ENCODE measurements at places on chromosomes 5 and 9.

GRCh38 chr5:171848006-171848405, 62.4 kb downstream of the SMIM23 start:
- DNase-seq, result no peak

- no peak for DNase-seq
Measured at GRCh38 chr9:99745085-99745484, 76.6 kb upstream of the NR4A3 start.

- DNase-seq, result peak; percentile 34
Measured at GRCh38 chr5:150429410-150429873, 16.7 kb upstream of the CD74 start.

DNA sequence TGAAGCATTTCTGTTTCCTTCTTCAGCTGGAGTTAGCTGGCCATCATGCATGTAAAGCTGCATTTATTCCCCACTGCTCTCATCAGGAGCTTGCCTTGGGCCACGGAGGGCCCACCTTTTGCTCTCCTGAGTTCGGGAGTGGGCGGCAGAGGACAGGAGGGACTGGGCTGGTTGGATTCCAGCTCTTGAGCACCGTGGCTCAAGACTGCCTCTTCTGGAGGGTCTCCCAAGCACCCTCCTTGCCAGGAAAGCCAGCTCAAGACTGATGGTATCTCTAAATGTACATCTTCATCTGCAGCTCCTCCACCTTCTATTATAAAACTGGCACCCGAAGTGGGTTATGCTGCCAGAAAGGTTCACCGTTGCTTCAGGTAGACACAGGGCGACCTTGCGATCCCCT, 399.6 kb upstream of the IRX1 start:
- no peak for DNase-seq

DNA sequence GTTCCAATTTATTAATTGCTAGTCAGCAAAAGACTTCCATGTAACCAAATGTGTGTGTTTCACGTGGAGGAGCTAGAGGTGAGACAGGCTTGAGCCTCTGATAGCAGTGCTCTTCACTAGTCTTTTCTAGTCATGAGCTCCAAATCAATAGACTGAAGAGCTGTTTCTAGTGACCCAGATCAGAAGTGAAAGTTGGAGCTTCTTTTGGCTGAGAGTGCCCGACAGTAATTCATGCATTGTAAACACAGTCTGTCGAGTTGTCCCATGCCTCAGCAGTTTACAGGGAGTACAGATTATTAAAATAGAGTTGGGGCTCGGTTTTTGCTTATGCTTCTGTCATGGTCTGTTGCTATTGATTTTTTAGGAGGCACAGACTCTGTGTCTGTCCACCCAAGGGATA, 793.1 kb downstream of the DTWD2 start:
- no peak for DNase-seq

GRCh38 chr9:123741214-123741613, 188.7 kb downstream of the DENND1A start:
- no peak for DNase-seq

DNA sequence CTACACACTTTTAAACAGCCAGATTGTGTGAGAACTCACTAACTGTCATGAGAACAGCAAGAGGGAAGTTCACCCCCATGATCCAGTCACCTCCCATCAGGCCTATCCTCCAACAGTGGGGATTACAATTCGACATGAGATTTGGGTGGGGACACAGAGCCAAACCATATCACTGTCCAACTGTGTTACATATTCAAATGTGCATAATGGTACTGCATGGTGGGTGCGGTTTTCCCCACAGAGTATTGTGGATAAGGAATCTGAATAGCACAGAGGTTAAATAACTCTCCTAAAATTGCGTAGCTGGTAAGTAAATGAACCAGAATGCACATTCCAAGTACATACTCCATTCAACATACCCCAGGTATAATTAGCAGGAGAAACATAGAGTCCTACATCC, 32.1 kb downstream of the CDH6 start:
- DNase-seq, result no peak

GRCh38 chr5:115231598-115231997, 31.1 kb downstream of the PGGT1B start:
- no peak for DNase-seq

- no peak for DNase-seq
Measured at GRCh38 chr5:66164044-66164790, 20.1 kb downstream of the SREK1 start.

DNA sequence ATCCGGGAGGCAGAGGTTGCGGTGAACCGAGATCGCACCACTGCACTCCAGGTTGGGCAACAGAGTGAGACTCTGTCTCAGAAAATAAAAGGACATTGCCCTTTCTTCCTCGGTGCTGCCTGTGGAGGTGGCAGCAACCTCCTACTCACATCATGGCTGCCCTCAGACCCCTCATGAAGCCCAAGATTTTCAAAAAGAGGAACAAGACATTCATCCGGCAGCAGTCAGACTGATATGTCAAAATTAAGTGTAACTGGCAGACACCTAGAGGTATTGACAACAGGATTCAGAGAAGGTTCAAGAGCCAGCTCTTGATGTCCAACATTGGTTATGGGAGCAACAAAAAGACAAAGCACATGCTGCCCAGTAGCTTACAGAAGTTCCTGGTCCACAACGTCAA, 12.6 kb upstream of the PAX5 start:
- DNase-seq, result no peak

DNA sequence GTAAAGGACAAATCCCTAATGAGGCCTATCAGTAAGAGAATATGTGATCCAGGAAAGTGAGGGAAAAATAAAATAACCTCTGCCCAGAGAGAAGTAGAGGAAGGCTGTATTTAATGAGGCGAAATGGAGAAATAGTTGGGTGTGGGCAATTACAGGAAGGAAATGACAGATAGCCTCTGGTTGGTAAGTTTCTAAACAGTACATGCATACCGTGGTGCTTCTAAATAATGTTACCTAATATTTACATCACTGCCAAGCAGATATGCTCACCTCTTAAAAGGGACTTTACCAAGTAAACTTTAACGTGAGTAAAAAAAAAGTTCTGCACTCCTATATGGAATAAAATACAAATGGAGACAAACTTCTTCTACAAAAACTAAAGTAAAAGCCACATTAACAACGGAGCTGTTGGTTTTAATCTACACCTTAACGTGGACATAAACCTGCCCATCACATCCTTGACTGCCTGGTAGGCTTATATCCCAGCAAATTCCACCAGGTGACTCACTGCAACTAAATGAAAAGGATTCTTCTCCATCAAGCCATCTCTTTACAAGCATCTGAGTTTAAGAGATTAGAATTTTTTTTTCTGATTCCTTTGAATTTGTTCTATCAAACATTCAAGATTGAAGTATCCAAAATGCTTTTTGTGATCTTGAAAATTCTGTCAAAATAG, 12.4 kb downstream of the NFIL3 start:
- no peak for DNase-seq

- no peak for DNase-seq
Measured at GRCh38 chr5:79284846-79285245, 48.9 kb downstream of the JMY start.

- no peak for DNase-seq
Measured at GRCh38 chr9:33472171-33472880, 1.4 kb downstream of the NOL6 start.

GRCh38 chr9:35646153-35646532, 4.6 kb downstream of the SIT1 start:
- no peak for DNase-seq

DNA sequence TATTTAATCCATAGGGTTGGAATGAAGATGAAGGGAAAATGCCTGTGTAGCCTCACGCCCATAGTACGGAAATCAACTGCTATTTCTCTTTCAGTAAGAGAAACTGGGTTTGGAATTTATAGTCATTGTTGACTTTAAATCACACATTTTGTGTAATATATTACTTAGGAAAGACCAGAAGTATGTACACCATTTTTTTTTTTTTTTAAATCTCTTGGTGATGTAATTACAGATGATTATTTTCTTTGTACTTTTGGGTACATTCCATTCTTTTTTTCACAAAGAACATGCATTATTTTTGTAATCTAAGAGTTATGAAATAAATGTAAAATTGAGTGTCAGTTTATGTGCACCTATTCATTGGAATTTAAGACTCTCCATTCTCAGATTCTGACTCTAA, 45.7 kb downstream of the POC5 start:
- no peak for DNase-seq

GRCh38 chr5:172634106-172634899, 6.8 kb upstream of the NEURL1B start:
- no peak for DNase-seq

DNA sequence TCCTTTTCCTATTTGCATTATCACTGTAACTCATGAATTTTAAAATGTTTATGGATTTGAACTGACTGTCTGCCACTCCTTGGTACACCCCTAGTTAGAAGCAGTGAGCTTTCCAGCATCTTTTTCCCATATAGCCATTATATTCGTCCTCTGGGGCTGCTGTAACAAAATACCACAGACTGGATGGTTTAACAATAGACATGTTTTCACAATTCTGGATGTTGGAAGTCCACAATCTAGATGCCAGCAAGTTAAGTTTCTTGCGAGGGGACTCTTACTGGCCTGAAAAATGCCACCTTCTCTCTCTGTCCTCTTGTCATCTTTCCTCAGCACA, 530.0 kb downstream of the SEMA5A start:
- no peak for DNase-seq

GRCh38 chr9:5551368-5552150, 41.2 kb downstream of the PDCD1LG2 start:
- DNase-seq, result no peak

DNA sequence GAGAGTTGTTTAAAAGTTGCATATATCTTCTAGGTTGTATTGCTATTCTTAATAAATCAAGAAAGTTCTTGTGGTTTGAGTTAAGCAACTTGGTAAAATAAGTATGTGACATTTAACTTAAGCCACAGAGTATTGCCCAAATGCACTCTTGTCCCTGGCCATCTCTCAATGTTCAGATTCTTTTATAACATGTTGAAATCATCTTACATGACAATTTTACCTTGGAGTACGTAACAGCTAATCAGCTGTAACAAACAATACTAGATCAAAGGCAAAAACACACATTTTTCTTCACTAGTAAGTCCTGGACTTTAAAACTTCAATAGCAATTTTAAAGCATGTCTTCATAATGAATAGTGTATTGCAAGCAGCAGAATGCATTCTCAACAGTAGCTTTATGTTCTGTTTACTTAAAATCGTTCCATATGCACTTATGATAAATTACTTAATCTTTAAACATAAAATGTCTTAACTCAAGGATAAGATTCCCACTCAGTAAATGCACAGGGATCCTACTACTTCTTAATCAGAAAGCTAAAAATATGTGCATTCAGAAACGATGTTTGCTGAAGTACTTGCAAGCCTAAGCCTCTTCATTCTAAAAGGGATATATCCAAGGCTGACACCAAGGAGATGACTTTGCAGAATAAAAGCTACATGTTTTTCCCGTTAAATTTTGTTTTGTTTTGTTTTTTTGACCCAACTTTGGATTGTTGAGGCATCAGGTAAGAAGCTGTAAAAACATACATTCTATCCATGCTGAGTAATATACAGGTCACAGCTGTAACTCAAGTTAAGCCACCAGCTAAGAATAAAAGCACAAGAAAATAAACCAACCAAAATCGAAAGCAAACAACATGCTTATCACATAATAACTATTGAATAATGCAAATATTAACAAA, 86.1 kb upstream of the NFIB start:
- no peak for DNase-seq

DNA sequence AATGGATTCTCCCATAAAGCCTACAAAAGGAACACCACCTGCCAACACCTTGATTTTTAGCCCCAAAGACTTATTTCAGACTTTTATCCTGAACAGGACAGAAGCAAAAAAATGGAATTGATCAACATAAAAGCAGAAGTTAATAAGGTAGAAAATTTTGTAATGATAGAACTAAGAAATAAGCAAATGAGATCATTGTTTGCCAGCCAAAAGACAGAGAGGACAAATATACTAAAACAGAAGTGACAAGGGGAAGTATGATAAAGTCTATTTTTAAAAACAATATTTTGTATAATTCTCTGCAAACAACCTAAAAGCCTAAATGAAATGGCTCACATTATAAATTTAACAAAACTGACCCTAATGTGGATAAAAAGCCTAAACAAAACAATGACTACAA, 110.5 kb upstream of the PRSS3 start:
- no peak for DNase-seq

- no peak for DNase-seq
Measured at GRCh38 chr5:103589357-103589756, 26.8 kb upstream of the NUDT12 start.

GRCh38 chr9:2241461-2241835, 226.3 kb downstream of the SMARCA2 start:
- DNase-seq, result no peak

- no peak for DNase-seq
Measured at GRCh38 chr9:18349530-18349929, 124.4 kb upstream of the ADAMTSL1 start.

DNA sequence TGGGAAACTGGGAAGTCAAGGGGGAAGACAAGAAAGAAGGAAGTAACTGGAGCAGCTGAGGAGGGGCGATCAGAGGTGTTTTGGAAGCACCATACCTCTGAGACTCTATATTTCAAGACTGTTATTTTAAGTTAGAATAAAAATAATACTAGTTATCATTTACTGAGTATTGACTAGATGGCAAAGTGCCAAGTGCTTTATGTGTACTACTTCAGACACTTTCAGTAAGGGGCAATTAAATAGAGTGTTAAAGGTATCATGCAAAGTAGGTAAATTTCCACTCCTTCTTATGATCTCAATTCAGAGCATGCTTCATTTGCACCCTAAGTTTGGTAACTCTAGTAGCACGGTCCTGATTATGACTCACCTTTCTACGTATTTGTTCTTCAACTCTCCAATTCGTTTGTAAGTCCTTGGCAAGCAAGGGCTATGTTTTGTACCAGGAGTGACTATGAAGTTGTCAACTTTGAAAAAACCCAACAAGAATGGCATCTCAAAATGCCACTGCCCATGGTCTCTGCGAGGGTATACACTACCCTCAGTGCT, 152.4 kb upstream of the RAPGEF1 start:
- no peak for DNase-seq

GRCh38 chr5:179295778-179296149, 49.5 kb downstream of the ADAMTS2 start:
- DNase-seq, result no peak

GRCh38 chr5:98296426-98296825, 477.0 kb upstream of the RGMB start:
- DNase-seq, result no peak

DNA sequence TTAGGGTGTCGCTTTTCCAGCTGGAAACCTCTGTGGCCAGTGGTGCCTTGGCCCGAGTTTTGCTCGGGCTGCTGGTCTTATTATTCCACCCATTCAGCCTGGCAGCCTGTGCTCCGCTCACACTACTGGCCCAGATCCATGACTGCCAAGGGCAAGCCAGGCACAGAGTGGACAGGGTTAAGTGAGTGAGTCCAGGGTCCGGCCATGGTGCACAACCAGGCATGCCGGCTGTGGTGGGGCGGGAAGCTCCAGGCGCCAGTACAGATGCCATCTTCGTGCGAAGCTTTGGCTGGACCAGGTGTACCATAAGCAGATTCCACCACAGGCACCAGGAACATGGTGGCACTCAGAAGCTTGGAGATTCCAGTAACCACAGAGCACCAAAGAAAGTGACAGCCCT, 580.2 kb upstream of the FAM174A start:
- DNase-seq, result no peak

DNA sequence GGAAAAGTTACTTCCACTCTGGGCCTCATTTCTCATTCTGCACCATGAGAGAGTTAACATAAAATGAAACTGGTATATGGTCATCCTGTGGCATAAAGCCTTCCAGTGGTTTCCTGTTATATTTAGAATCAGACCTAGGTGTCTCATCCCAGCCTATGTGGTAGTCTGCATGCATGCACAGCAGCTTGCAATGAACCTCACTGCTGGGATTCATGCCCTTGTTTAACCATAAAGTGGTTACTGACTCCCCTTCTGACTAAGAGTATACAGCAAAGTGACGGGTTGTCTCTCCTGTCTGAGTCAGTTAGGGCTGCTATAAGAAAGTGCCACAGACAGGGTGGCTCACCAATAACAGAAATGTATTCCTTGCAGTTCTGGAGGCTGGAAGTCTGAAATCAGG, 14.7 kb upstream of the TDRD7 start:
- no peak for DNase-seq
